Transverse colon (tissue), 4 donors: ENCODE measurements at places on chromosomes 4 and X. TPM values are rescaled to one million over a fixed set of nuclear protein-coding genes. Genes with fewer than 3 reads are reported as not detected.
A peak's percentile ranks its signal among the peaks of the same experiment; 100 is the strongest.

Gene CCNI
- 112 TPM for total RNA-seq

Gene MAGEA1
- total RNA-seq, result not detected

Gene GPR119
- not detected for total RNA-seq

DNA sequence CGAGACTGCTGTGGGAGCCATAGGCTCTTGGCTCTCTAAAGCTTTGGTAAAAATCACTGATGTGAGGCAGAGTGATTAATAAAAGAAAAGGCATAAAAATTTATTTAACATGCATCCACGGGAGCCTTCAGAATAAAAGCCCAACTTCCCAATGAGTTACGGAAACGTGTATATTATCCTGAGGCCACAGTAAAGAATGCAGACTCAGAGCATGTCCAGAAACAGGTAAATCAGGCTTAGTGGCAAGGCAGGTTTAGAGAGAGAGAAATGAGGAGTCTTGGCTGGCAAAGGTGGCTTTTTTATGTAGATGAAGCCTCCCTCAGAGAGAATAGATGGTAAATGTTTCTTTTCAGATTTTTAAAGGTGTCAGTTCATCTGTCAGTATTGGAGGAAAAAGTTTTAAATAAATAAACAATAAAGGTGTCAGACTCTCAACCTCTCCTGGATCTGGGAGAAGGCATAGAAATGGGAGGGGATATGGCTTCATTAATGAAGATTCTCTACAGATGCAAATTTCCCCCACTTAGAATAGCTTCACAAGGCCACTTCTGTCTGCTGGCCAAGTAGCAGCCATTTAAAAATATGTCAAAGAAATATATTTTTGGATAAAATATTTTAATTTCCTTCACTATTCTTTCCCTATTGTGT lies 24.0 kb downstream of the C4orf51 start:
- no peaks in the 10 kb centered on the region for H3K27me3 ChIP-seq
- no peak overlapping the region for H3K27ac ChIP-seq
- no peaks in the 10 kb centered on the region for H3K36me3 ChIP-seq
- no peak for DNase-seq

GRCh38 chr4:76836860-76837562 lies 60.9 kb downstream of the SOWAHB start:
- H3K36me3 ChIP-seq, result no peaks in the 10 kb centered on the region
- no peak overlapping the region for H3K4me3 ChIP-seq
- peaks cover 6% of the 10 kb centered on the region for H3K4me1 ChIP-seq
- no peak overlapping the region for H3K27ac ChIP-seq
- no peaks in the 10 kb centered on the region for H3K27me3 ChIP-seq

DNA sequence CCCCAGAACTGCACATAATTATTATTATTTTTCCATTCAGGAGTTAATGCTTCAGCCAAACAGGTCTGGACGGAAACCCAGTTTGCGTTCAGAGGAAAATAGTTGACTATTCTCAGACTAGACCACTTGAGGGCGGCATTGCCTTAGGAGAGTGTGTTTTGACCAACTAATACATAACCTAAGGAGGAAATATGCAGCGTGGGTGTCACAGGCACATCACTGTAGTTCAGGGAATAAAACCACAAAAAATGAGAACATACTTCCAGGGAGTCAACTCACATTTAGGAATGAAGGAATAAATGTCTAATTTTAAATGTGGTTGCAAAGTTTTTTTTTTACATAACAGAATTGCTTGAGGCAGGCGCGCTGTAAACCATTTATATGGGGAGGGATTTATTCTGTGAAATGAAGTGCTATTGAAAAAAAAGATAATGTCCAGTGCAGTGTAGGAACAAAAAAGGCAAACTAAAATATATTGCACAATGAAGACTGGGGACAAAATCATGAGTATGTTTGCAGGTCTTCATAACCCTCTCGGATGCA lies 93.3 kb downstream of the SYNPO2 start:
- peak; percentile 68 for DNase-seq
- H3K27me3 ChIP-seq, result no peaks in the 10 kb centered on the region
- peak overlapping the region; percentile 87 for H3K27ac ChIP-seq
- H3K36me3 ChIP-seq, result no peaks in the 10 kb centered on the region
- no peak overlapping the region for H3K4me3 ChIP-seq

- H3K27me3 ChIP-seq, result no peaks in the 10 kb centered on the region
- no peaks in the 10 kb centered on the region for H3K36me3 ChIP-seq
- H3K4me3 ChIP-seq, result no peak overlapping the region
Observed at GRCh38 chr4:153169776-153170175, 34.5 kb upstream of the TRIM2 start.

DNA sequence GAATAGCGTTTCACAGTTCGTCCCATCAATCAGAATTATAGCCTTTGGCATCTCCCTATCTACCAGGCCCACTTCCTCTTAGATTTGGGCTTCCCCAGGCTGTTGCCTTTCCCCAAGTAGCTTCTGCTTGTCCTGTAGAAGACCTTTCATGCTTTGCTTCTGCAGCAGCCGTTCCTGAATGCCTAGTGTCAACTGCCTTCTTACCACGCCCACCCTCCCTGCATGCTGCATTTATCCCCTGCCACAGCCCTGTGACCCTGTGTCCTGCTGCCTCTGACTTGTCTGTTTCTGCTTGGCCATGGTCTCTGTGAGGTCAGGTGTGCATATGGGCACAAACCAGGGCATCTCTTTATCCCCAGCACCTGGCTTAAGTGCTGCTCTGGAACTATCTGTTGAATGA lies 56.3 kb downstream of the HTT start:
- no peaks in the 10 kb centered on the region for H3K36me3 ChIP-seq
- H3K4me1 ChIP-seq, result no peaks in the 10 kb centered on the region
- no peaks in the 10 kb centered on the region for H3K27me3 ChIP-seq
- DNase-seq, result no peak
- no peak overlapping the region for H3K27ac ChIP-seq
- H3K4me3 ChIP-seq, result no peak overlapping the region

GRCh38 chrX:130676861-130677260 lies 226.1 kb downstream of the ENOX2 start:
- no peaks in the 10 kb centered on the region for H3K4me1 ChIP-seq
- DNase-seq, result no peak
- no peaks in the 10 kb centered on the region for H3K27me3 ChIP-seq
- no peak overlapping the region for H3K4me3 ChIP-seq
- no peaks in the 10 kb centered on the region for H3K36me3 ChIP-seq

Gene IKBKG
- 12.2 TPM for total RNA-seq

DNA sequence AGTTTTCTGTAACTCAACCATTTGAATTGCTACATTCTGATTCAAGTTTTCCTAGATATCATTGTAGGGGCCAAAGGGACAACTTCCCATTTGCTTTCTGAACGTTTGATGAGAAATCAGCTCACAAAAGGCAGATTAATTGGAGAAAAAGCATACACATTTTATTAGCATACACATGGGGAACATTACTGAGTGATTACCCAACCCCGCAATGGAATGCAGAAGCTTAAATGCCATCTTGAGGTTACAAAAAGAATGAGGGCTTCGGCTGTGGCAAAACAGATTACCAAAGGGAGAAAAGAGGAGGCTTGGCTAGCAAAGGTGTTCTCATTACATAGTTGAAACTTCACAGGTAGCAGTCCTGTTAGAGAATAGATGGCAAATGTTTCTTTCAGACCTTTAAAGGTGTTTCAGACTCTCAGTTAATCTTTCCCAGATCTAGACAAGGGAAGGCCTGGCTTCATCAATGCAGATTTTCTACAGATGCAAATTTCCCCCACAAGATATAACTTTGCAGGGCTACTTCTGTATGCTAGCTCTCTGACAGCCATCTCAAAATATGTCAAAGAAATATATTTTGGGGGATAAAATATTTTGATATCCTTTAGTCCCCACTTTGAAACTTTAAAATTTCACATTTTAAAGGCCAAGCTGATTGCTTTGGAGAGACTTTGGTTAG lies 26.5 kb upstream of the HERC6 start:
- no peaks in the 10 kb centered on the region for H3K4me1 ChIP-seq
- no peak for DNase-seq
- no peaks in the 10 kb centered on the region for H3K27me3 ChIP-seq
- no peaks in the 10 kb centered on the region for H3K36me3 ChIP-seq

DNA sequence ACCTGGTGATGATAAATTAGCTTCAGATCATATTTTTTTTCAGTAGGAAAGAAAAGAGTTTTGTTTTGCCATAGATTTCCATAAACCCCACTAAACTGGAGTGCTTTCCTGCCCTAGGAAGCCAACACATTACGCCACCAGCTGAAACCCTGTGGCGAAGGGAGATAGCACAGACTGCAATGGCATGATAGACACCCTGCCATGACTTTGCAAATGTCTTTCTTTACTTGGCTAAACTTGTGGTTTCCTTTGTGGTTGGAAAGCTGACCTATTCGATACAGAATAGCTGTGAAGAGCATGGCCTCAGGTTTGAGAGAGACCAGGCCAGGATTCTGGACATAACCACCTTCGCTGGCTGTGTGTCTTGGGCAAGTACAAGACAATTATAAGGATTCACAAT lies 19.1 kb downstream of the MFAP3L start:
- no peak overlapping the region for H3K4me3 ChIP-seq
- no peak for DNase-seq
- no peaks in the 10 kb centered on the region for H3K4me1 ChIP-seq
- H3K27ac ChIP-seq, result no peak overlapping the region
- H3K27me3 ChIP-seq, result no peaks in the 10 kb centered on the region

DNA sequence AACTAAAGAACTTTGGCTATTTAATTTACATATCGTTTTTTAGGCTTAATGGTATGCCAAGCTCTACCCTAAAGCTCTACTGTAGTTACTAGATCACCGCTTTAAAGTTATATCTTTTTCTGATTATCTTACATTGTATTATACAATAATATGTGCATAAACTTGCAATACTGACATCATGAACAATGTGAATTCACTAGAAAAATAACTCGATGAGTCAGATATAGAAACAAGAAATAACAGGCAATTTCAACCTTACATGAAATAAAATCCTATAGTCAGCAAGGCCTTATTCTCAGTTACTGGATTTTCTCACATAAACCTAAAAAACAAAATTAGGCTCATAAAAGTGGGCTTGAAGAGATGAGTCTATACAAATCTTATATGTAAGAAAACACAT lies 32.5 kb downstream of the PDGFC start:
- no peak overlapping the region for H3K27ac ChIP-seq
- no peaks in the 10 kb centered on the region for H3K4me1 ChIP-seq
- H3K27me3 ChIP-seq, result no peaks in the 10 kb centered on the region
- no peak overlapping the region for H3K4me3 ChIP-seq
- no peaks in the 10 kb centered on the region for H3K36me3 ChIP-seq

- H3K36me3 ChIP-seq, result no peaks in the 10 kb centered on the region
- H3K27me3 ChIP-seq, result no peaks in the 10 kb centered on the region
- H3K27ac ChIP-seq, result no peak overlapping the region
- H3K4me3 ChIP-seq, result no peak overlapping the region
- peaks cover 16% of the 10 kb centered on the region for H3K4me1 ChIP-seq
Observed at GRCh38 chrX:50771382-50771781, 42.6 kb downstream of the SHROOM4 start.

GRCh38 chr4:73914071-73914470 lies 44.9 kb downstream of the CXCL1 start:
- H3K4me3 ChIP-seq, result no peak overlapping the region
- no peaks in the 10 kb centered on the region for H3K36me3 ChIP-seq
- H3K27me3 ChIP-seq, result no peaks in the 10 kb centered on the region
- no peak for DNase-seq

DNA sequence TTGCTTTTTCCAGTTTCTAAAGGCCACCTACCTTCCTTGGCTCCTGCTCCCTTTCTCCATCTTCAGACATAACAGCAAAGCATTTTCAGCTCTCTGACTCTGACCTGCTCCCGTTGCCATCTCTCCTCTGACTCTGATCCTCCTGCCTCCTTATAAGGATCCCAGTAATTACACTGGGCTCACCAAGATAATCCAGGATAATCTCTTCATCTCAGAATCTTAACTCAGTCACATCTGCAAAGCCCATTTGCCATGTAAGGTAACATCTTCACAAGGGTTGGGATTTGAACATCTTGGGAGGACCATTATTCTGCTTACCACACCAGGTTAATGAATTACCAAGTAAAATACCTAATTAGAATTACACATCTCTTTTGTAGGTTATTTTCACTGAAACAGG lies 41.3 kb upstream of the MAGED1 start:
- H3K27ac ChIP-seq, result no peak overlapping the region
- H3K27me3 ChIP-seq, result no peaks in the 10 kb centered on the region
- H3K4me3 ChIP-seq, result no peak overlapping the region
- H3K36me3 ChIP-seq, result no peaks in the 10 kb centered on the region
- H3K4me1 ChIP-seq, result no peaks in the 10 kb centered on the region

- no peaks in the 10 kb centered on the region for H3K36me3 ChIP-seq
- peak; percentile 48 for DNase-seq
- H3K27me3 ChIP-seq, result peaks cover 45% of the 10 kb centered on the region
- peak within 1 kb of the TSS; percentile 85 for H3K27ac ChIP-seq
- H3K4me3 ChIP-seq, result peak within 1 kb of the TSS; percentile 58
Observed at GRCh38 chr4:95548738-95549245, at the start of gene UNC5C. Gene UNC5C, minus strand, starts transcription at chr4:95548973.

GRCh38 chr4:153497988-153498967 lies 32.1 kb downstream of the TMEM131L start:
- no peaks in the 10 kb centered on the region for H3K36me3 ChIP-seq
- H3K4me3 ChIP-seq, result no peak overlapping the region
- H3K27ac ChIP-seq, result peak overlapping the region; percentile 63

Gene SMIM10
- total RNA-seq, result 1.9 TPM

DNA sequence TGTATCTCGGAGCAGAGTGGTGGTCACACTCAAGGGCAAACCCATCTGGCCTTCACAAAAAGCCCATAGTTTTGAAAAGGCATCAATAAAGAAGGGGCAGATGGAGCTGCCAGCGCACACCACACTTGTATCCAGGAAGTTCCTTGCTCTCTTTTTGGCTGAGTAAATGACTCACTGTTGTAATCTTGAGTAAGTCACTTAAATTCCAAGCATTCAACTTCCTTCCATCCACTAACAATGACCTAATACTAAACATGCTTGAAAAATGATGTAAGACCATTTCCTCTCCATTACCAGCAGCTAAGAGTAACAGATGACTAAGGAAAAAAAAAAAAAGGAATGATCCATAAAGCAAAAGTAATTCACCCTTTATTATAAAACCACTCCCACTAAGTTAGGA lies 32.4 kb upstream of the MYOZ2 start:
- H3K4me3 ChIP-seq, result no peak overlapping the region
- peak overlapping the region; percentile 86 for H3K27ac ChIP-seq
- H3K36me3 ChIP-seq, result no peaks in the 10 kb centered on the region
- peak; percentile 41 for DNase-seq
- H3K27me3 ChIP-seq, result no peaks in the 10 kb centered on the region

Gene REPS2
- 18.4 TPM for total RNA-seq

DNA sequence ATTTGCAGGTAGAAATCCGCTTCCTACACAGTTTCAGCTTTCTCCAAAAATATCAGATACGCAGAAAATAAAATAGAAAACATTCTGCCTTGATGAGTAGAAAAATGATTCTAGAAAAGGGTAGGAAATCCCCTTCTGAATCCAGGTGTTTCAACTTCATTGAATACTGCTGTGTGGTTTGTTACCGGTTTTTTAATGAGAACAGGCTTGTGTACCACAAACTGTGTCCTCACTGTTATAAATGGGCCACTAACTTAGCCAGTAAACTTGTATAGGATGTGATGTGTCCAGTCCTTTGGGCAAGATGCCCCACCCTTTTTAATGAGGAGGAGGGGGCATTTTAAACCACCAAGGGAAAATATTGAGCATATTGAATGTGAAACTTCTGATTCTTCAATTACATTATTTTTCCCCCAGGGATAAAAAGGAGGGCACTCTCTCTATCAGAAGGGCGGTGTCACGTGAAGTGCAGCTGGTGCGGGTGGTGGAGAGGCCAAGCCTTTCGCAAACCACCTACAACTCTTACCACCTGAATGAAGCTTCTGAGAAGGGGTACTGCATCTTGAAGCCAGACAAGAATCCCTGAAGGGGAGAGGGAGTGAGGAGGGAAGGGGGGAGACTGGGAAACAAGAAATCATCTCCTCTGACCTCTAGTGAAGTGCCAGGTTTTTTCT lies 4.5 kb downstream of the CXXC4 start:
- peaks cover 3% of the 10 kb centered on the region for H3K27me3 ChIP-seq
- H3K27ac ChIP-seq, result peak overlapping the region; percentile 83
- DNase-seq, result peak; percentile 42
- H3K4me3 ChIP-seq, result peak overlapping the region; percentile 72
- peaks cover 19% of the 10 kb centered on the region for H3K4me1 ChIP-seq
- no peaks in the 10 kb centered on the region for H3K36me3 ChIP-seq
